GM19239 (cell line): ENCODE measurements at places on chromosomes 3 and 15.

GRCh38 chr3:146496726-146497125 lies 27.4 kb upstream of the PLSCR2 start:
- DNase-seq, result no peak

- no peak for DNase-seq
Observed at GRCh38 chr15:86383611-86384010, 303.9 kb downstream of the AGBL1 start.

DNA sequence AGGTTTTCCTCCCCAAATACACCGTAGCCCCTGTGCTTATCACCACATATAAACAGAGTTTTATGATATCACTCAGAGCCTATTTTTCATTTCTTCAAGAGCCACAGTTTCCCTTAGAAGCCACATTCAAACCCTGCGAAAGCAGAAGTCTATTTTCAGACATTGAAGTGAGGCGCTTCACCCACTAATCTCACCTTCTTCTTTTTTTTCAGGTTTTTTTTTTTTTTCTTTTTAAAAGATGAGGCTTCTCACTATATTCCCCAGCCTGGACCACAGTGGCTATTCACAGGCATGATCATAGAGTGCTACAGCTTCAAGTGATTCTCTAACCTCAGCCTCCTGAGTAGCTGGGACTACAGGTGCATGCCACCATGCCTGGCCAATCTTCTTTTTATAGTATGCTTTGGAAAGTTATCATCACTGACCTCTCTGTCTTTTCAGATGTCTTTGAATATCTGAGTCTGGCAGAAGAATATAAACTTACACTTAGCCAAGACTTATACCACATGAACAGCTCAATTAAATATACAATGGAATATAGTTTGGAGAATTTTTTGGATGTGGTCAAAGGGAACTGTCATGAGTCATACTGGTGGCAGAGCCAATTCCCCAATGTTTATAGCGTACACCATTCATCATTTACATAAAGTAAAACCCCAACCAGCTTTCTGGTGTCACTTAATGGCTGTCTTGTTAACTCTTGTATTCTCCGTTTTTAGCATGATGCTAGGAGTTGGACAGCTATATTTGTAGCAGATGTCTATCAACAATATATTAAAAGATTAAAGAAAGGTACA lies 59.7 kb upstream of the CCDC50 start:
- DNase-seq, result no peak

GRCh38 chr15:31104003-31104402 lies 2.5 kb upstream of the TRPM1 start:
- DNase-seq, result no peak

DNA sequence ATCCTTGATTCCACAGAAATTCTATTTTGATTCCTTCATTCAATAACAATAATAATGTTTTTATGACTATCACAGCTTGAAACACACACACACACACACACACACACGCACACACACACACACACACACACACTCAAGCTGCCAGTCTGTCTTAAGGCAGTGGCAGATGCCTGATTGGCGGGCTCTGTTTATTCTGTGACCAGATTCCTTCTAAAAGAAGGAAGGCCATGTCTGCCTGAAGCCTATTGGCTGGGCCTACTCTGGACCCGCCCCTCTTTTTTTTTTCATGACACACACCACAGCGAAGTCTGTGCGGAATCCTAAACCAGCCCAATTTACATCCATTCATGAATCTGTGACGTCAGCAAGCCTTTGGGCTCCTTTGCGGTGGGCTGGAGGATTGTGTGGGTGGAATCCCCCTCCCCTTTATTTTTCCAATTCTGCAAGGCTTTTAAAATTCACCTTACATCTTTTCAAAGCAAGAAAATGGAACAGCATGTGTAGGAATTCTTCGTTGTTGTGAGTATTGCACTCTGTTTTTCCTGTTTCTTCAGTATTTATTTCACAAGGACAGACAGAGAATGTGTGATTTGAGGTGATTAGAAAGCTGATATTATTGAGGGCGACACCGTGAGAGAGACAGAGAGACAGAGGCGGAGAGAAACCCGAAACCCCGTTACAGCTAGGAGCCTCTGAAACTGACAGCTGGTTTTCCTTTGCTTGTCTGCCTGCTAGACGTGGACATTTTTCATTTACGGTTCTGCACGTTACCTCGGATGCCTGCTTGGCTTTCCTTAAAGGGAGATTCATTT lies at the start of gene MAP3K13:
Gene MAP3K13, plus strand, starts transcription at position 287 of the 812 bp plus-strand sequence. CDS start 65,446 bp downstream, outside the sequence.
- peak; percentile 75 for DNase-seq

- DNase-seq, result no peak
Observed at GRCh38 chr15:75107908-75108838, 84.8 kb downstream of the PPCDC start.
